ENCODE measurements at places on chromosomes 6 and 20. TPM values are rescaled to one million over a fixed set of nuclear protein-coding genes. Genes with fewer than 3 reads are reported as not detected.

GRCh38 chr6:27617046-27617687, 144.3 kb upstream of the ZNF184 start:
- DNase-seq, result no peak

DNA sequence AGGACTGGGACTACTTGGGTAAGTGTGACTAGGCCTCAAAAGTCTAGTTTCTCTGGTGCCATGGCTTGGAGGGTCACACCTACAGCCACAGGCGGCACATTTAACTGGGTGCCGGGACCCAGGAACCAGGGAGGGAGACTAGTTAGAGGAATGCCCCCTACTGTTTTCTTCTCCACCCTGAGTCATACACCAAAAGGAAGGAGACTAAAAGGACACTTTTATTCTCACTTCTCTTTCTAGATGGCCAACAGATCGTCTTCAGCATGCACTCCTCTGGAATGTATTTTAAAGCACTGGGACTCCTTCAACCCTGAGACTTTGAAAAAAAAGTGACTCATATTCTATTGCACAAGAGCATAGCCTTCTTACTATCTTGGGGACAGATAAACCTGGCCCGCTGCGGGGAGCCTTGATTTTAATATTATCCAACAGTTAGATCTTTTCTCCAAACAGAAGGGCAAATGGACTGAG, 33.4 kb downstream of the PLN start:
- DNase-seq, result no peak

DNA sequence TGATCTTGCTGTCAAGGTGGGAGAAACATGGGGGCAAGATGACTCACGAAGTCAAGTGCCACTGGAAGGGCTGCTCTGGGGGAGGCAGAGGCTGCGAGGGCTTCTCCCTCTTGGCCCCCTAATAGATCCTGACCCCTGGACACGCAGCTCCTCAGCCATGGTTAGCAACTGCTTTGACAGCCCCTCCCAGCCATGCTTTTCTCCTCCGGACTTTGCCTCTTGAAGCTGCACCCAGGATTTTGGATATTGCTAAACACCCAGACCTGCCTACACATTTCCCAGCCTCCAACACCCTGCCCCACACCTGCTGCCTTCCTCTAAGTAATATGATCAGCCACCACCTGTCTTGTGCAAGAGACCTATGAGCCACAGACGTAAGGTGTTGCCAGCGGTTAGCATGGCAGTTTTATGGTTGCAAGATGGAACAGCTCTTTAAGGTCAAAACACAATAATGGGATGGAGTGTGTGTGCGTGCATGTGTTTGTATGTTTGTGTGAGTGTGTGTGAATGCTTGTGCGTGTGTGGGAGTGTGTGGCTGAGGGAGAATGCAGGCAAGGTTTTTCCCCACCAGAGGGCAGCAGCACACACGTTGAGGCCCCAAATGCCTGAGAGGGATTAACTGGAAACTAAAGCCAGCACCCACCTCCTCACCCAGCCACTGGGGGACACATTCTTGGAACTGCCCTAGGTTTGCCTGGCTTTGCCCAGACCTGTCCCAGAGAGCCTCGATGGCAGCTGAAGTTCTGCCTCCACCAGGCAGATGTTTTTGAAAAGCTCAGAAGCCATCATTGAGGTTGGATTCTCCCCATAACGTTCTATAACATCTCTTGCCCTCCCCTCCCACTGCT, 2.5 kb downstream of the IP6K3 start:
- no peak for DNase-seq

DNA sequence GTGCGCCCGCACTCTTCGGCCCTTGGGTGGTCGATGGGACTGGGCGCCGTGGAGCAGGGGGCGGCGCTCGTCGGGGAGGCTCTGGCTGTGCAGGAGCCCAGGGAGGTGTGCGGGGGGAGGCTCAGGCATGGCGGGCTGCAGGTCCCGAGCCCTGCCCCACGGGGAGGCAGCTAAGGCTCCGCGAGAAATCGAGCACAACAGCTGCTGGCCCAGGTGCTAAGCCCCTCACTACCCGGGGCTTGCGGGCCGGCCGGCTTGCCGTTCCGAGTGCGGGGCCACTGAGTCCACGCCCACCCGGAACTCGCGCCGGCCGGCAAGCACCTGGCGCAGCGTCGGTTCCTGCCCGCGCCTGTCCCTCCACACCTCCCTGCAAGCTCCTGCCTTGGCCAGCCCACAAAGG, 462.3 kb upstream of the JARID2 start:
- no peak for DNase-seq

DNA sequence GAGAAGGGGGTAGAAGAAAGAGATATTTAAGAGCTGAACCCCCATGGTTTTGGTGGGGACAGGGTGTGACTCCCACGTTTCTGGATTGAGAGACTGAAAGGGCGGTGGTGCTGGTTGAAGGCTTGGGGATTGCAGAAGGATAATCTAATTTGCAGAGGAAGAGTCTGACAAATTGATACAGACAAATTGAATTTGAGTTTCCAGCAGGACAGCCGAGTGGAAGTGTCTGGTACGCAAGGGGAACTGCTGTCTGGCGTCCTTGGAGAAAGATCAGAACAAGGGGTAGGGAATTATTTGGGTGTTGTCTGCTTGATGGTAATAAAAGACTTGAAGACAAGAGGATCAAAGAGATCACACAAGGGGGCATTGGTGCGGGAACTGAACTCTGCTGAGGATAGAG, 40.5 kb upstream of the MDGA1 start:
- no peak for DNase-seq

GRCh38 chr6:157714153-157714490, 108.9 kb upstream of the SNX9 start:
- DNase-seq, result no peak

- DNase-seq, result no peak
These were observed 21.7 kb downstream of the TGM6 start for GRCh38 chr20:2402271-2402980.

GRCh38 chr20:23245553-23246181, 104.9 kb upstream of the NXT1 start:
- peak; percentile 48 for DNase-seq

DNA sequence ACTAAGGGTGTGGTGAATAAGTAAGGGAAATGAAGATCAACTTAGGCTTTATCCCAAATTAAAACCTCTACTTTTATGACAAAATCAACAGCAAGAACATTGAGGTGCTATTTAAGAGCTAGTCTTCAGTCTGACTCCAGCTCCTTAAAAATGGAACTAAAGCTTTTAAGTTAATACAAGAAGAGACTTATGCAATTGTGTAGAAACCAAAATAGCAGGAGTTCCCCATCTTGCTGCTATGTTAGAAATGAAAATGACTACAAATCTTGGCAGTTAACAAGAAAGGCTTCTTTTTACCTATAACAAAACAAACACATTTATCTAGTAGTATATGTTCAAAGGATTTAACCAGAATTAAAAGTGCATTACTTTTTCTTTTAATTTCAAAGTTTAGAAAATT, 25.7 kb downstream of the HMGN3 start:
- no peak for DNase-seq

GRCh38 chr20:20849161-20849560, 136.7 kb upstream of the RALGAPA2 start:
- no peak for DNase-seq

DNA sequence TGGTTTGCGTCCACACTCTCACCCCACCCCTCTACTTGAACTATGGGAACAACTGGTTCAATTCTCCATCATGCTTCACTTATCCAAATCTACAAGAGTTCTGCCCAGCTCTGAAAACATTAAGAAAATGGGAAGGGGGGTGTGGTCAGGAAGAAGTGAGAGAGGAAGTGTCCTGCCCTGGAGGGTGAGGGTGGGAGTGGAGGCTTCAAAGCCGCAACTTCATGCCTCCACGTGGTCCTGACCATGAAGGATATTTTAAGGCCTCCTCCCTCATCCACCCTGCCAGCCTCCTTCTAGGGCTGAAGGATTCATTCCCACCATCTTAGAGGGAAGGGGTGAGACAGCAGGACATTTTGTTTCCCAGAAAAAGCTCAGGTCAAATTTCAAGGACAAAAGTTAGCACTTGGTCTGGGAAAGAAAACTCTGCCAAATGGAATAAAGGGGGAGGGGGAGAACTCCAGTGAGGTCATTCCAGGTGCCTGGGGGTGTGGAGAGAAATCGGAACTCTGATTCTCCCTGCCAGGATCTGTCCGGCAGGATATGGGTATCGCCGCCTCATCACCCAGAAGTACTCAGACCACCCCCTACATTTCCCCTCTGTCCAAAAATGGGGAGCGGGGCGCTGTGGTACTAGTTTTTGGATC, 4.9 kb downstream of the RIMS4 start:
- DNase-seq, result no peak

- no peak for DNase-seq
These were observed 320.9 kb upstream of the CITED2 start for GRCh38 chr6:139695361-139695760.

DNA sequence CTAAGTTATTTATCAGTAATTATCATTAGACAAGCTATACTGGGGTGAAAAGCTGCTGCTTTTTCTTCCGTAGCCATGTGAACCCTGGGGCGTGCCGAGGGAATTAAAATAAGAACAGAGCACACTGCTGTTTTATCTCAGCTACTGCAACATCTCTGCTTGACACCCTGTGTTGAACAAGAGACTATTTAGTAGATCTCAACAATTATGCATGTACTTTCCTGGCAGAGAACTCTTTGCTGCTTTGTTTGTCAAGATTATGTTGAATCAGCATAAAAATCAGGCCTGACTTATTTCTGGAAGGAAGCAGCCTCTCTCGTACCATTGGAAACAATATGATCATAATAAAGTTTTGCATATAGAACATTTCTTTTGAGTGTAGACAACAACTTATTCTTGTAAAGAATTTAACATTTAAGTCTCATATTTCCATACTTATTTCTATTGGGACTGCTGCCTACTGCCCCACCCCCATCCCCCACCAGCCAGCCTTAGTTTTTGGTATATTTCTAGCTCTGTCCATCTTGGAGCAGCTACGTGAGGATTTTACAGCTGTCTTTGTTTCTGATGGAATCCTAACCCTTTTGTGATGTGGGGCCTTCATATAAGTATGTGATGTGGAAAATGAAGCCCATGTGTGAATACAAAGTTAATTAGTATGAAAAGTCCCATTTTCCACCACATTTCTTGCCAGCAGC, 1011.4 kb downstream of the KIF16B start:
- DNase-seq, result no peak

DNA sequence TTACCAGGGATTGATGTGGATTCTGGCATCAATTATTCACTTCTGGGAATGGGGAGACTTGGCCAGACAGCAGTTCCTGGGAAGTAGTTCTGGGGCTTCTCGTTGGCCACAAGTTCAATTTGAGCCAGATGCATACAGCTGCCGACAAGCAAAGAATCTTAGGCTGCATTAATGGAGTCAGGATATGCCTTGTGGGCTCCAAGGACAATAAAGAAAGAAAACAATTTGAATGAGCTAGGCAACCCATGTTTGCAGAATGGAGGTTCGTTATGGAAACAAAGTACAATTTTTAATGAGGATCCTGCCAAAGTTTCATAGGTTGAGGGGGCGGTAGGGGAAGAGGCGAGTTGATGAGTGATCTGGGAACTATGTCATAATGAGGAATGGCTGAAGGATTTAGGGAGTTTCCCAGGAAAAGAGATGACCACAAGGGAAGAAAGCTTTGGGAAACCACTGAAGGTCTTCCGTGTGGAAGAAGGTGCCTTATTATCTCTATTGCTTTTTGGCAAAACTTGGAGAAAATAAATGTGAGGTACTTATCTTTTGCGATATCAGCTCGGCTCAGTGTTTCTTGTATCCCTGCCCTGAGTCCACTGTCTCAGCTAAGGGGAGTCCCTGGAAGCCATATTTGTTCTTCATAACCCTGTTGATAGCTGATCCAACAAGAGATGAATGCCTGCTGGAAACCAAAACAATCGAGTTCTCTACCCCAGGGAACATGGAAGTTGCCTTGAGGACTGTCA, 181.0 kb upstream of the ZNF217 start:
- DNase-seq, result no peak

- no peak for DNase-seq
These were observed 886 bp upstream of the NFATC2 start for GRCh38 chr20:51543422-51543788.

DNA sequence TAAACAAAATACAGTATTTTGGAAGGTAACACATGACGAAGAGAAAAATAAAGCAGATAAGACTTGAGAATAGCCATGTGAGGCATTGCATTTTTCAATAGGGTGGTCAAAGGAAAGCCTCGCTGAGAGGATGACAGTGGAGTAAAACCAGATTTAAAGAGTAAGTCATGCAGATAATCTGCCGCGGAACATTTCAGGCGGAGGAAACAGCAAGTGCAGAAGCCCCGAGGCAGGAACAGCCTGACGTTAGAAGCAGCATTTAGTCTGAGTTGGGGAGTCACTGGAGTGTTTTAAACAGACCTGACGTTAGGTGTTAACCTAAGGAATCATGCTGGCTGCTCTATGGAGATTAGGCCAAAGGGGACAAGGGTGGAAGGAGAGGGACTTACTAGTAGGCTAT, 65.0 kb upstream of the VSTM2L start:
- DNase-seq, result no peak

- DNase-seq, result no peak
These were observed 212.0 kb downstream of the ZDHHC14 start for GRCh38 chr6:157592980-157593379.

GRCh38 chr6:169969372-169970099, 218.1 kb downstream of the ERMARD start:
- DNase-seq, result no peak

DNA sequence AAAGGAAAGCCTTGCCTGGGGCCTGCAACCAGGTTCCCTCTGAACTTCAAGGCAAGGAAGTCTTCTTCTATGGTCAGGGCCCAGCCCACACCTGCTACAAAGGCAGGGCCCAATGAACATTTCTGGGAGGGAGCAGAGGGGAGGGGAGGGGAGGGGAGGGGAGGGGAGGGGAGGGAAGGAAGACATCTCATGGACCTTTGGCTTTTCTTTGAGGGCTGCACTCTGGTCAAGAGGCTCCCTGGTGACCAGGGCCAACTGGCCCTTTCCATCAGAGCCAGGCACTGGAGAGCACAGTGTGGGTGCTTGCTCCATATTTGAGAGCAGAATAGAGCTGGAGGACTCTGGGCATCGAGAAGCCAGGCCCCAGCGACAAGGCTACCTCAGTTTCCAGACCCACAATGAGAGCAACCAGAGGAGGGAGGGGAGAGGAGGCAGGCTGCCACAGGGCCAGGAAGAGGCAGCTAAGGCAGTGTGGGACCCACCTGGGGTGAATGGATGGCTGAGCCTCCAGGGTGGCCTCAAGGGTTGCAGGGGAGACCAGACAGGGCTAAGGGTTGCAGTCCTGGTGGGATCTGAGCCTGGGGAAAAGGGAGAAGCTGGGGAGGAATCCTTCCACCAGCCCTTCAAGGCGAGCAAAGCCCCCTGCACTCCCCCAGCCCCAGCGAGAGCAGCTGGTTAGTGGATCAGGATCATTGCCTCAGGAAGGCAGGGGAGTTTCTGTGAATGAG, 84.8 kb downstream of the MRPL14 start:
- DNase-seq, result no peak

- DNase-seq, result no peak
These were observed 26.2 kb upstream of the SLC35D3 start for GRCh38 chr6:136895901-136896300.

The UNC5CL gene
- total RNA-seq, result 0.74 TPM

The GMDS gene
- total RNA-seq, result 37.7 TPM

The ATF6B gene
- total RNA-seq, result 83.9 TPM

The SEL1L2 gene
- total RNA-seq, result not detected

The AKAP12 gene
- 0.72 TPM for total RNA-seq

The ATAT1 gene
- total RNA-seq, result 7.1 TPM

The DYNLT2 gene
- 2.9 TPM for total RNA-seq

The LY6G6C gene
- not detected for total RNA-seq

Data from GM12878 (cell line).